Activated CD4-positive, alpha-beta T cell treated with anti-CD3 and anti-CD28 coated beads, Interleukin-2, amount 50 U/mL, for 48 hours (primary cell): ENCODE measurements at places on chromosomes 7 and 10.

DNA sequence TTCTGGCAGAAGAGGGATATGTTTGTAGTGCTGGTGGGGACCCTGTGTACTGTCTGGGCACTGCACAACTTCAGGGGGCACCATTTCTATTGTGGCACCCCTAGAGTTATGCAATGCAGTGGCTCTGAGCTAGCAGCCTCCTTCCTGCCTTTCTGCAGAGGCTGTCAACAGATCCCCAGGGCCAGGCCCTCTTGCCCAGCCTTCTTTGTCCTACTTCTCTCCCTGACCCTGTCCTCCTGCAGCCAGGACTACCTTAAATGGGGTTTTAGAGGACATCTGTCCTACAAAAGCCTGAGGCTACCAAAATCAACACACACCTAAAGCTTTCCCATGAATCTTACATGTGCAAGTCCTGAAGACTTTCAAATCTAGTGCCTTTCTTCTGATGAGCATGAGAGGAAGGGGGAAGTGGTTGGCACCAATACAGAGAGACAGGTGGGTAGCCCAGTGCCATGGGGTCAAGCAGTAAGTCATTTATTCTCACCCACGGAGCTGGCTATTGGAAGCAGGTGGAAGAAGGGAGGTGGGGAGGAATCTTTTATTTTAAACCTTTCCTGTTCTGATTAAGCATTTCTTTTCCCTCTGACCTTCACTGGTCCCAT lies 2.4 kb downstream of the SPOCK2 start:
- DNase-seq: no peak

- DNase-seq: no peak
These were observed 44.8 kb downstream of the CLIP2 start for GRCh38 chr7:74334030-74334429.

- DNase-seq: no peak
These were observed 58.3 kb downstream of the DPYSL4 start for GRCh38 chr10:132245056-132245455.

DNA sequence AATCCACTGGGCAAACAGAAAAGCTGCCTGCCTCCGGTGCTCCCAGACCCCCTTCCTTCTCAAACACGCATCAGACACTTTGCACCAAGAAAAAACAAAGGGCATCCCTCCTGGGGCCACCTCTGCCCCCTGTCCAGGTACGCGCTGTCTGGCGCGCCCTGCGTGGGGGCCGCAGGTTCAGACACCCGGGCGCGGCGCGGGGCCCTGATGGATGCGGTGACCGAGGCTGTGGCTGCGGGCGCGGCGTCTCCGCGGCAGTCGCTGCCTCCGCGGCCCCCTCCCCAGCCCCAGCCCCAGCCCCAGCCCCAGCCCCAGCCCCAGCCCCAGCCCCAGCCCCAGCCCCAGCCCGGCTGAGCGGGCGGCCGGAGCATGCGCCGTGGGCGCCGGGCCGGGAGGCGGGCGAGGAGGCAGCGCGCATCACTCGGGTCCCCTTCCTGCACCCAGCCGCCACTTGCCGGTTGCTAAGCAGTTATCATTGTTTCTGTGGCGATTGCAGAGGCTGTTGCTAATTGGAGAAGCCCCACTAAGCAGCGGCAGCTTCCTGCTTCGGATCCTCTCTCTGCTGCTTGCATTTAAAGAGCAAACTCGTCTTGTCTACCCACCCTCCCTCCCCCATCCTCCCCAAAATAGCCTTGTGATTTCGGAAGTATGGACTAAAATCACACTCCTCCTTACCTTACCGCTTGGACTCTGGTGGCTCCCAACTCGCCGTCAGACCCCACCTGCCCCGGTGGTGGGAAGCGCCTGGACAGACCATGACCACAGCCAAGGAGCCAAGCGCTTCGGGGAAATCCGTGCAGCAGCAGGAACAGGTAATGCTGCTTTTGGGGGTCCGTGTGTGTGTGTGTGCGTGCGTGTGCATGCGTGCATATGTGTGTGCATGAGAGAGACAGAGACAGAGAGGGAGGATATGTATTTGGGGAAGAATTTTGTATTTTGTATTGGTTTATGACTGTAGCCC lies 252.8 kb downstream of the DPP6 start:
- no peak for DNase-seq
